ENCODE measurements at places on chromosomes 7 and 10.

- DNase-seq: no peak
These were observed 324.7 kb downstream of the TCERG1L start for GRCh38 chr10:130986846-130987245.

- no peak for DNase-seq
These were observed 35.6 kb downstream of the BTBD16 start for GRCh38 chr10:122306744-122307143.

- no peak for DNase-seq
These were observed 138.4 kb downstream of the BICC1 start for GRCh38 chr10:58651040-58651439.

GRCh38 chr10:65805993-65806392 is 1119.8 kb upstream of the LRRTM3 start:
- DNase-seq: no peak

GRCh38 chr7:7681191-7681935 is 37.0 kb downstream of the RPA3 start:
- DNase-seq: peak; percentile 27

DNA sequence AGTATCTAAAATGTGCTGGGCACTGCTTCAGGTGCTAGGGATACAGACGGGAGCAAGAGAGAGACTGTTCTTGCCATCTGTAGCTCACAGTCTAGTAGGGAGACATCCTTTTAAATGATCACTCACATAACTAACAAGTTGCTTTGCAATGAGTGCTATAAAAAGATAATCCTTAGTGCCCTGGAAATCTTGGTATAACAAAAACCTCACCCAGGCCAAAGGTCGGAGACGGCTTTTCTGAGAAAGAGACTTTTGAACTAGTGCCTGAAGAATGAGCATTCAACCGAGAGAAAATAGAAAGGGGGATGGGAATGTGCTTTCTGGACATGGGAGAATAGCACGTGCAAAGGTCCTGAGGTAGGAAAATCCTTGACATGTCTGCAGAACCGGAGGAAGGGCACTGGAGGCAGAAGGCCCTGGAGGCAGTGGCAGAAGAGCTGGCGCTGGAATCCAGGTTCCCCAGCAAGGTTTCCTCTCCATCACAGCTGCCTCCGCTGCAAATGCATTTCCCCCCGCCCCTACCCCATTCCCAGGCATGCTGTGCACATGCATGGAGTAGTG is 89.4 kb downstream of the COL13A1 start:
- DNase-seq: no peak
